Fibroblast of the conjunctiva (primary cell): ENCODE measurements at places on chromosomes 13 and 19.

DNA sequence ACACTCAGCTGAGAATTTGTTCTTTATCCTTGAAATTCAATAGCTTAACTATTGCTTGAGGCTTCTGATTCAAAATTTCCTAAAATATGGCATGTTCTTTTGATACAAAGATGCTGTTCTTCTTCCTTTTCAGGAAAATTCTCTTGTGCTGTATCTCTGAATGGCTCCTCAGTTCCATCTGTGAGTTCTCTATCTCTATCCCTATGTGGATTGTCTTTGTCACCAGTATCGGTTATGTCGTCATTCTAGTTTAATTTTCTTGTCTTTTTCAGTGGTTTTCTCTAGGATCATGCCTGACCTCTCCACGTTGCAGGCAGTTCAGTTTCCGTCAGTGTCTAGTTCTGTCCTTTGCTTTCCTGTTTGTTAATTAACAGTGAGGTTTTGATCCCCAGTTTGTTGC is 104.6 kb upstream of the GJB6 start:
- no peak for DNase-seq

DNA sequence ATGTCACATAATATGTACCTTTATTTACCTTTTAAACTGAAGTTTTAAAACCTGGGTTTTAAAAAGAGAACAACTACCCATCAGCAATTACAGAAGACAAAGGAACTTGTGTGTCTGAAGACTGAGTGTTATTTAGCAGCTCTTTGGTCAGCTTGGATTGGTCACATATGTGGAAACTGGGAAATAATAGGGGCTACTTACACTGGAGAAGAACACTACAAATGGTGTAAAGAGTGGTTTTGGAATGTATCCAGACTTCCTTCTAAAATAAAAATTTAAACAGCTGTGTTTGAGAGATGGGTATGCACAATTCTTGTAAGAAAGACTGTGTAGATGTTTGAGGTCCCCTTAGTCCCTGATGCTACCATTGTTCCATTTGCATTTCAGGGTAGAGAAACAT is 13.3 kb downstream of the TNFRSF19 start:
- DNase-seq, result no peak

GRCh38 chr13:44400736-44401135 is 27.1 kb downstream of the SERP2 start:
- DNase-seq, result no peak

- DNase-seq, result no peak
These were observed 1.3 kb upstream of the ARHGAP45 start for GRCh38 chr19:1065606-1066109.

DNA sequence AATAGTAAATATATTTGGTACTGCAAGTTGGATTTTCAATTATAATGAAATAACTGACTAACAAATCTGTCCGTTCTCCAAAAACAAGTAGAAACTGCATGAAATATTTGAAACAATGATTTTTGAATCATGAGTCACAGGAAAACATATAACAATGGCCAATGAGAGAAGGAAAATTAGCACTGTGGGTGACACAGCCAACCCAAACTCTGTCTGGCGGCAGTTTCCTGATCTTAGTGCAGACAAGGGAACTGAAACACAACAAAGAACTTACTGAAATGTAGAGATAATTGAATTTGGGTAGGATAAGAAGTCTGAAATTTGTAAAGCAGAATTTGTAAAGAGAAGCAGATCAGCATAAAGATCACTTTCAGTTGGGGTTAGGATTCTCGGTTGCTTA is 2743.3 kb upstream of the PCDH20 start:
- peak; percentile 76 for DNase-seq

DNA sequence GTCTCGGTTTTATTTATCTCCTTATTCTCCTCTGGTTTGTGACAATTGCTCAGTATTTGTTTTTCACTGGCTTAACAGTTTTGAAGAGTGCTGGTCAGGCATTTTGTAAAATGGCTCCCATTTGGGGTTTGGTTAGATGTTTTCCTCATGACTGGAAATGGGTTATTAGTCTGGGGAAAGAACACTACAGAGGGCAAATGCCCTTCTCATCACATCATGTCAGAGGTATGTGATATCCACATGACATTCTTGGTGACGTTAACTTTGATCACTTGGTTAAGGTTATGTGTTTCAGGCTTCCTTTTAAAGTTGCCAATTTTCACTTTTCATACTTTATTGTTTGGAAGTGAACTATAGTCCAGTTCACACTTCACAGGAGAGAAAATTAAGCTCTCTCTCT is 74.8 kb upstream of the KLHL1 start:
- DNase-seq, result no peak

- peak; percentile 18 for DNase-seq
These were observed 87.1 kb upstream of the STK24 start for GRCh38 chr13:98664047-98664446.

DNA sequence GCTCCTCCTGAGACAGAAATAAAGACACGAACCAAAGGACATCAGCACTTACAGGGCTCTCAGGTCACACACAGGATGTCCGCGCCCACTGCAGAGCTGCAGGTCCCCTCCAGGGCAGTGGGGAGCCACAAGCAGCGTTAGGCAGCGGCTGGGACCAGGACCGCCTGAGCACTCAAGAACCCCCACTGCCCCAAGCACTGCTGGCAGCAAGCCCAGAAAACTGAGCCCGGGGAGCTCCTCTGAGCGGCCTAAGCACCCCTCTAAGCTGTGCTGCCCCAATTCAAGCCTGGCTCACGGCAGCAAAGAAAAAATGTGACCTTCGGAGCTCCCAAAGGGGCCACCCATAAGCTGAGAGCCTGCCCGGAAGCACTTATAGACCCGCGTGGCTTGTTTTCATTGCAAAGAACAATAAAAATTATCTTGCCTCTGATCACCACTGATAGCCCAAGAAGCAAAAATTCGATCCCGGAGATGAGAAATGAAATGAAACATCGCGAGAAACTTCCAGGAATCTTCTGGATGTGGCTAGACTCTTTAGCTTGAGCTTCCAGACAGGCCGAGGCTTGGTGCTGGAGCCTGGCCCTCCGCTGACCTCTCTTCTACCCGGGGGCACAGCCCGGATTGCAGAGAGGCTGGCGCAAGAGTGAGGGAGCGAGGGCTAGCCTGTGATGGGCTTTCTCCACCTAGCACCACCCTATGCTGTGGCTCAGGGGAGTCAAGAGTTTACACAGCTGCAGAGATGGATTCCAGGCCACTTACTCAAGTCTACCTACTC is 6.3 kb downstream of the DPP9 start:
- DNase-seq, result peak; percentile 32

GRCh38 chr13:73513751-73514150 is 454.9 kb downstream of the KLF5 start:
- DNase-seq, result no peak

GRCh38 chr19:50719566-50719965 is at the start of gene SHANK1:
SHANK1 (minus strand) TSS chr19:50719802; CDS start chr19:50716919, 2,883 bp downstream.
- no peak for DNase-seq

- DNase-seq, result no peak
These were observed 8.5 kb upstream of the ABHD17A start for GRCh38 chr19:1893791-1894190.

DNA sequence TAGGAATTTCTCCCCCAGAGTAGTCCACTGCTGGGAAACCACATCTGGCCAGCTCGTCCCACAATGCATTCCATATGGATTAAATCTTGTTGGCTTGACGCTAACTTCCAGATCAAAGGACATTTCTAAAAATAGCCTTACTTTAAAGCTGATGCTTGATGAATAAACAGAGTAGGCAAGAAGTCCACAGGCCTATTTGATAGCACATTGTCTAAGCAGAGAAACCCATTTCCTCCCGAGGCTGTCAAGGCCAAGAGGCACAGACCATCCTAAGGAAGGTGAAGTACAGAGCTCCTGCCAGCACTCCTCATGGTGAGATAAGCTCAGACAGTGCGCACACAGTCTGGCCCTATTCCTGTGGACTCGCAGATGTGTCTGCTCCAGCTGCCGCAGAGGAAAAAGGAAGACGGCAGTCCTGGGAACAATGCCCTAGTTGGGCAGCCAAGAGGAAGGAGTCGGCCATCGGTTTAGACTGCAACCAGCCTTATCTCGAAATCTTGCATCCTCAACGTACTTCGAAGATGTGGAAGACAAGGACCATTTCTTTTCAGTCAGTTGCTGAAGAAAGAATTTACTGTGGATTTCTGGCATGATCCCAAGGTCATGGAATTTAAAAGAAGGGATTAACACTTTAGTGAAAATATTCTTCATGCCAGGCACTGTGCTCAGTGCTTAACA is 156.8 kb downstream of the RGCC start:
- DNase-seq, result peak; percentile 40

DNA sequence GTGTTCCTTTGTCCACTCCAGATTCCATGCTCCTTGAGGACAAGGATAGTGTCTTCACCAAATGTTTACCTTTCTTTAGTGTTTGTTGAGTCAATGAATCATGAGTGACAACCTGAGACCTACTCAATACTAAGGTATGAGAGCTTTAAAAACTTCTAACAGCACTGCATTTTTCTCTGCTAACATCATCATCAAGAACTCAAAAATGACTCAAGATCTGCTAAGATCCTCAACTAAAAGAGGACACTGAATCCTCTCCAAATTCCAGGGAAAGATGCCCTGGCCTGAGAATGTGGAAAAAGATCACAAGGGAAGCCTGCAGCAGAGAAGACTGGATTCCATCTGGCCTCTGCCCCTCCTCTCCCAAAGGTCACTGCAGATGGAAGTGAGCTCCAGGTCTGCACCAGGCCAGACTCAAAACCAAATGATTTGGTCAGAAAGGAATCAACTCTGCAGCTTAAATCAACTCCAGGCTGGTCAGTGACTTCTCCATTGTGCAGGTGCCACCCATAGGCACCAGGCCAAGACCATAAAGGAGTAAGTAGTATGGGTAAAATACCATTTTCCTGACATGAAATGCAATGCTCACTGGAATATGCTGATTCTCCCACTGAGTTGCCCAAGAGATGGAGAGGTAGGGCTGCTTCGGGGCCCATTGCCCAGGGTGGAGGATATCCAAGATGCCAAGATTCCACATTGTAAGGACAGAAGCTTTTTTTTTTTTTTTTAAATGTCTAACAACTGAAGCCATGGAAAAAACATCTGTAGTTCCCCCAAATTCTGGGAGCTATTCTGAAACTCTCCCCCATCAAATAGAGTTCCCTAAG is 89.5 kb upstream of the DOCK9 start:
- DNase-seq, result no peak

DNA sequence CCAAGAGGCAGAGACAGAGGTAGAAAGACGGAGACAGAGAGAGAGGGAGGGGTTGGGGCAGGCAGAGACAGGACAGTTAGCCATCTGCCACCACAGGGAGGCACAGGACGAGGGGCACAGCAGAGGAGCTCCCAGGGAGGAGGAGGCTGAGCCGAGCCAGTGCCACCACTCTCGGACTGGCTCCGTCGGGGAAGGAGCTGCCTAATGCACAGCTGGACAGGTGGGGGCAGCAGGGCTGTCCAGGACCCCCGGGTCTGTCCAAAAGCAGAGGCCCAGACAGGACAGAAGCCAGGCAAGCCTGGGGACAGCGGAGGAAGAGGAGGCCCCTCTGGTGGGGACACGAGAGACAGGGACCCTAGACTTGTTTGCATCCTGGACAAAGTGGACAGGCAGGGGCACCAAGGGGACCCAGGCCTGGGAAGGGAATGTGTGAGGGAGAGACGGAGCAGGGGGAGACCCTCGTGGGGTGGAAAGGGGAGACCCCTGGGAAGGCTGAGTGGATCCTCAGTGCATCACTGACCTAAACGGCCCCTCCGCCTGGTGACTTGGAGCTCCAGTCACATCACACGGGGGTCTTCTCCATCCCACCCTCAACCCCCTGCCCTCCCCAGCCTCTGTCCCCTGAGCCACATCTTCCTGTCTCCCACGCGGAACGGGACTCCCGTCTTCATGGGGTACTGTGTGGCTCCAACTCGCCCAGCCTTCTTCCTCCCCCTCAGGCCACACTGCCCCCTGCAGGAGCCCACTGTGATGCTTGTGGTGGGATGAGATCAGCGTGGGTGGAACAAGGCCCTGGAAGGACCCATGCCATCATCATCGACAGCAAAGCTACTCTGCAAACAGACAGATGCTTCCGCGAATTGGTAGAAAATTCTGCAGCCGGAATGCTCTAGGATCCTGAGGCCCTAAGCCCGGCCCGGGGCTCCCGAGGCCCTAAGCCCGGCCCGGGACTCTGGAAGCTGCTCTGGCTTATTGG is 915 bp downstream of the F10 start:
- DNase-seq, result no peak

DNA sequence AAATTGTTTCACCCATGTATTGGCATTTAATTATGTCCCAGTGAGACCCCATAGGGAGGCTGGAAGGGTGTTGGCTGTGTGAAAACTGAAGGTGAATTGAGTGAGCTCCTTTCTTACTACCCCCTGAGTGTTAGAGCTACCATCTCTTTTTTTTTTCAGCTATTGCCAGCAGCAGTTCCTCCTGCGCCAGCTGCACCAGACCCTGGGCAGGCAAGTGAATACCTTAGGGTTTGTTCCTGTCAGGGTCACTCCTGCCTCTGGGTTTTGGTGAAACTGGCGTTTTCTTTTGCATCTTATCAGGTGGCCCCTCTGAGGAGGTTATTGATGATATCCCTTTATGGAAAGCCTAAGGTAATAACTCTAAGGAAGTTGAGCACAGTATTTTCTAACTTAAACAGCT is 25.5 kb downstream of the CEACAM8 start:
- DNase-seq, result no peak

DNA sequence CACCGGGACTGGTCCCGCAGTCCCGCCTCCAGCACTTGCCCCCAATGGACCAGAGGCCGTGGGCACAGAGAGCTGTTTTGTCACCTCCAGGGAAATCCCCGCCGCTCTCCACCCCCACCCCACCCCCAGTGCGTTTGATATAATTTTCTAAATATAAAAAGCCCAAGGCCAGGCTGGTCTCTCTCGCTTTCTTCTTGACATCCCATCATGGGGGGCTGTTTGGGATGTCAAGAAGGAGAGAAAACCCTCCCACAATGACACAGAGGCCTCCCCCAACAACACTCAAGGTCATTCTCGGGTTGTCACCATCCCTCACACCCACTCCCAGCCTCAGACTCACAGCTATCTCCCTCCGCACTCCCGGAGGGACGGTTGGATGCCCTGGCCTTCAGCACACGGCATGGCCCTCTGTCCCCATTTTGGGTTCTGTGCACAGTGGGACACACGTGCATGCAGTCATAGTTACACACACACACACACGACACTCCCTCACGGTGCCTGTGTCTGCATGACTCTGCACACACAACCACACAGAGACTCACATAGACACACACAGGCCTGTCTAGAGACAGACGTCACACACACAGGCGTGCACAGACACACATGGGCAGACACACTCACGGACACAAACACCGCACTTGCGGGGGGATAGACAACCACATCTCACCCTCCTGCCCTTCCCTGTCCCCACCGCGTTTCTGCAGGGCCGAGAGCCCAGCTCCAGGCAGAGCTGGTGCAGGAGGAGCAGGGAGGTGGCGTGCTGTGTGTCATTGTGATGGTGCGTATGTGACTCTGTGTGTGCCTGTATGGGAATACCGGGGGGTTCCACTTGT is 4.8 kb upstream of the NFIC start:
- no peak for DNase-seq
